ENCODE measurements at places on chromosomes 7 and 10.
A peak's percentile ranks its signal among the peaks of the same experiment; 100 is the strongest.

- peak; percentile 39 for DNase-seq
Observed at GRCh38 chr10:28367929-28368484, 65.1 kb upstream of the MPP7 start.

- no peak for DNase-seq
Observed at GRCh38 chr7:116576350-116577319, 51.8 kb downstream of the CAV1 start.

GRCh38 chr10:70672165-70673042 is at the start of gene ADAMTS14:
ADAMTS14 (plus strand) TSS chr10:70672506; CDS start chr10:70672803, 297 bp downstream.
- DNase-seq, result no peak

GRCh38 chr10:962342-962741 is 25.9 kb upstream of the GTPBP4 start:
- no peak for DNase-seq

- DNase-seq, result no peak
Observed at GRCh38 chr7:85614684-85615083, 427.8 kb upstream of the SEMA3D start.

GRCh38 chr7:8490391-8491045 is 57.1 kb downstream of the NXPH1 start:
- DNase-seq, result no peak

DNA sequence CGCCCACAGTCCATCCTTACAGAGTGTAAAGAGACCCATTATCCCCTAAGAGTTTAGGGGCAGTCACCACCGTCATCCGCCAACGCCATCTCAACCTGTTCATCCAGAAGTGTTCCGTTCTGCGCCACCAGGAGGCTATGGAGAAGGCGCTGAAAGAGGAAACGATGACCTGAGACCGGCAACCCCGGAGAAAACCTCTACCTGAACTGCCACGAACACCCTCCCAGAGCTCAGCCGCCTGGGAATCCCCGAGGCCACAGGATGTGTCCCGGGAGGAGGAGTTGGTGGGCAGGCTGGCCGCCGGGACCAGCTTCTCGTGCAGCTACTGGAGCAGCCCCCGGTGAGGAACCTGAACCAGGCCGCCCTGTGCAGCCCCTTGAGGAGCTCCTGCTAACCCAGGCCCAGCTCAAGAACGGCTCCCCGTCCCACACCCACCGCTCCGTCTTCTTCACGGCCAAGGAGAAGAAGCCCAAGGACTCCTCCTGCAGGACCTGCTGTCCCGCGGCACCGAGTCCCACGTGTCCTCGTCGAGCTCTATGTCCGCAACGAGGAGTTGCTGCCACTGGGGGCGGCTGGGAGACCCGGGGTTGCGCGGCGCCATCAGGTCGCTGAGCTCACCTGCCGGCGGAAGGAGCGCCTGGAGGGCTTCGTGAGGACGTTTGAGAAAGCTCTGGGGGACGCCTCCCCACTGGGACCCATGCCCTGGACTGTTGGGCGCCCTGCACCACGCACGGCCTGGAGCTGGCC is 21.1 kb upstream of the LANCL2 start:
- DNase-seq, result no peak

GRCh38 chr7:37694208-37695094 is 10.9 kb downstream of the GPR141 start:
- no peak for DNase-seq
